ENCODE measurements at places on chromosomes 6 and 20.

DNA sequence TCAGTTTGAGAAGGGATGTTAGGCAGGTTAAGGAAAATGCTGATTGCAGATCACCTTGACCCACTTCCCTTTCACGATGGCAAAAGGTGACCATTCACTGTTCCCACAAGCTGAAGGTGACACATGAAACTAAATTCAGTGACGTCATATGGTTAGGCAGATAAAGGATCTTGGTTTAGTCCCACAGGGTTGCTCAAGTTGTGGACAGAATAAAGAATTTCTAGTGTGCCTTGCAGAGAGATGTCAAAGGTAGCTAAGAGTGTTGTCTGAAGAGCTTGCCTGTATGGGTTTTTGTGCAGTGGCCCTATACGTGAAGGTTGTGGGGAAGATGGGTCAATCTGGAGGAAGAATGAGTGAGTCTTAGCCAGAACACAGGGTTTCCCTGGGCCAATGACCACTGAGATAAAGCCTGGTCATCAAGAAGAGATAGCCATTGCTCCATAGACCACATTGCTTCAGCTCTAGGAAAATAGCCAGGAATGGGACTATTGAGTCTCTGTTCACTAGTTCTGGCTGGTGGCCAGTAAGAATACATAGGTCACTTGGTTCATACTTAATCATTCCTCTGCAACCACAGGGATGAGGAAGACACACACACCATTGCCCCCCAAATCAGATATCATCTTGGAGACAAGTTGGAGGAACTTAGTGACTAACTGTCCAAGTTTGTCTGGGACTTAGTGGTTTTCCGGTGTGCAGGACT, 148.5 kb upstream of the ATXN1 start:
- DNase-seq = no peak

DNA sequence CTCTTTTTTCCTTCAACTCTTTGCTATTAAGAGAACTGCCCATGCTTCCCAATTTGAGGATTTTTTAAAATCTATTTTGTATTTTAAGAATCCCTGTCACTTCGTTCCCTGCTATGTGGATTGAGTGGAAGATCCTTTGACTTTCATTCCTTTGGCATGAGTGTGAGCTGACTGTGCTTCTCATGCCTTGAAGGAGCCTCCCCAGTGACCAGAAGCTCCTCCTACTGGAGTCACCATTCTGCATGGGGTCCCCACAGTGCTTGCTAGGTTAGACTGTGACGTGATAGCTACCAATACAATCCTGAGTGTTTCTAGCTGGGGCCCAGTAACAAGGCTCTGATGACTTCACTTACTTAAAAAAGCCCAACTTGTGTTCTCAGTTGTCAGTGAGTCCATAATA, 104.4 kb upstream of the LAMP5 start:
- DNase-seq = no peak

GRCh38 chr6:151904631-151905030, 97.1 kb downstream of the ESR1 start:
- DNase-seq = no peak

DNA sequence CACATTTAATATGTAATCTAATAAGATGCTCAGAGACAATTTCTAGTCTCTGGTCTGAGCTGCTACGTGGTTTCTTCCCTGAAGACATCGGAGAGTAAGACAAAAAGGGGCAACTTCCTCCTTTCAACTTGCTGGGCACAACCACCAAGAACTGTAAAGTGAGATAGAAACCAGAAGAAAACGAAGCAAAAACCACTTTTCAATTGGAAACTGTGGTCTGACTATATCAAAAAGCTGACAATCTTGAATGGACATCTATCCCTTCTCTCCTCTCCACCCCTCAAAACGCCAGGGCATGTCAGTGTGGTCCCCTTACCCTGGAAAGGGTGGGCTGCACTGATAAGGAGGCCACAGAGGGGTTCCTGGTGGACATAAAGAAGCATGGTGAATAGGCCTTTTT, 269.1 kb downstream of the CD83 start:
- DNase-seq = no peak

All from glomerular endothelial cell (primary cell).